Cardiac muscle cell (in vitro differentiated cells and primary cell): ENCODE measurements at places on chromosomes 1 and 21. TPM values are rescaled to one million over a fixed set of nuclear protein-coding genes. Genes with fewer than 3 reads are reported as not detected.

CHAF1B gene
- total RNA-seq, result 2.6 and 3.1 TPM in 2 replicates

CD84 gene
- total RNA-seq, result not detected in 2 replicates

TFAP2E gene
- total RNA-seq, result 0.69 TPM in 1 of 2 replicates, not detected in the other

GJA8 gene
- total RNA-seq, result not detected in 2 replicates

AUNIP gene
- total RNA-seq, result 3.0 and 4.4 TPM in 2 replicates

SLC25A33 gene
- 12.3 and 12.5 TPM in 2 replicates for total RNA-seq

ATF3 gene
- 5.4 and 14.2 TPM in 2 replicates for total RNA-seq

- no peak for DNase-seq
Measured at GRCh38 chr1:89087241-89087640, 22.2 kb upstream of the GBP1 start.

DNA sequence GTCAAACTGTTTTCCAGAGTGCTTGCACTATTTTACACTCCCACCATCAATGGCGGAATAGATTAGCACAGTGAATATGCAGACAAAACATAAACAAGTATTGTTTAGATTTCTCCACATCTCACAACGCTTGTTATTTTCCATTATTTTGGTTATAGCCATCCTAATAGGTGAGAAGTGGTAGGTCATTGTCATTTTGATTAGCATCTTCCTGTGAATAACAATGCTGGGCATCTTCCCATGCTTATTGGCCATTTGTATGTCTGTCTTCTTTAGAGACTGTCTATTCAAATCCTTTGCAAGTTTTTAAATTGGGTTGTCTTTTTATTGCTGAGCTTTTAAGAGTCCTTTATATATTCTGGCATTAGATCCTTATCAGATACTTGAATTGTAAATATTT, 54.7 kb downstream of the LRRC71 start:
- no peak for DNase-seq

DNA sequence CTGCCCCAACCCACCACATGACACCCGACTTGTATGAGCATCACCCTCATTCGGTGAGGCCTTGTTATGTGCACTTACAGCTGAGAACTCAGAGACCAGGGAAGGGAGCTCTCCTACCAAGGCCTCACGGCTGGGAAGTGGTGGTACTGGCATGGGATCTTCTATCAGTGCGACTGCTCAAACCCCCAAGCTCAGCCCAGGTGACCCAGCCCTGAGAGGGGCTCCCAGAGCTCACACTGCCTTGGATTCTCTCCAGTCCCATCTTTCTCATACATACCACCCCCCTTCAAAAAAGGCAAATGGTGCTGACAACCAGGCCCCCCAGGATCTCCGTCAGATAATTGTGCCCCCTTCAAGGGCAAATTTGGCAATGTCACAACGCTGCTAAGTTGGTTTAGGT, 777 bp upstream of the PLA2G2F start:
- DNase-seq, result no peak

DNA sequence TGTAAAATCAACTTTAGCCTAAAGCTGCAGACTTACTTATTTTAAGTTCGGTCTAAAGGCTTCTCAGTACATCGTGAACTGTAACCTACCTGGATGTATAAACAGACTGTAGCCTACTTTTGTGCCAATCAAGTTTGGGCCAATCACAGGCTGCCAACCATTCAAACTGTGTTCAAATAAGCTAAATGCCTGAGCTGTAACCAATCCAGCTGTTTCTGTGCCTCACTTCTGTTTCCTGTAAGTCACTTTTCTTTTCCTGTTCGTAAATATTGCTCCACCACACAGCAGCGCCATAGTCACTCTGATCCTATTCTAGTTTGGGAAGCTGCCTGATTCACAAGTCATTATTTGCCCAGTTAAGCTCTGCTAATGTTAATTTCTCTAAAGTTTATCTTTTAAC, 37.5 kb upstream of the SLAMF9 start:
- no peak for DNase-seq

DNA sequence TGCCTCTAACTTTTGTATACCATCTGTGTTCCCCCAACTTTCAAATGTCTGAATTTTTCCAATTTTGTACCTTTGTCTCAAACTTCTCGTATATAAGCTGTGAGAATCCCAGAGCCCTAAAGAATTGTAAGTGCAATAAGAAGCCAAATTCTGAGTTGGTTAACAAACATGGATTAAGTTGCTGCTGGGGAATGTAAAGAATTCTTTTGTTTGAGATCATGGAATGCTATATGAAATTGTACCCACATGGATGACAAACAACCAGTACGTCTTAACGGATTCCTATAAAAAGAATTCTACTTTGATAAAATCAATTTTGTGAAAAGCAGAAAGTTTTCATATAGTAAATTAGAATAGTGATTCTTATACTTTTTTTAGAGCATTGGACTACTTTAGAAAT, 72.4 kb upstream of the CYP2J2 start:
- no peak for DNase-seq

GRCh38 chr21:39581414-39581813, 31.3 kb upstream of the B3GALT5 start:
- no peak for DNase-seq

DNA sequence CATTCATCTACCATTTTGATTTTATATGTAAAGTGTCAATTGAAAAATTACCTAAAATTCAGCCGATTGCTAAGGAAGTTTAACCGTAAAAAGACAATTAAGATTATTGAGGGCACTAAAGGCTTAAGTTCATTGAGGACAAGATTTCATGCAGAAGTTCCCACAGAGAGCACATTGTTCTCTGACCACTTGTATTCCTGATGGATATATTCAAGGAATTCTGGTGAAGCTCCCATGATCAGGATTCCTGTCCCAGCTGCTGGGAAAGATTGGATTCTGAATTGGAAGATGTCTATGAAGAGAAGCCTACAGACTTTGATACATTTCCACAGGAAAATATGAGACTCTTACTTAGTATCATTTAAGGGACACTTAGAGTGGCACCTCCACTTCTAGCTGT, 209.2 kb upstream of the KCTD3 start:
- DNase-seq, result no peak

DNA sequence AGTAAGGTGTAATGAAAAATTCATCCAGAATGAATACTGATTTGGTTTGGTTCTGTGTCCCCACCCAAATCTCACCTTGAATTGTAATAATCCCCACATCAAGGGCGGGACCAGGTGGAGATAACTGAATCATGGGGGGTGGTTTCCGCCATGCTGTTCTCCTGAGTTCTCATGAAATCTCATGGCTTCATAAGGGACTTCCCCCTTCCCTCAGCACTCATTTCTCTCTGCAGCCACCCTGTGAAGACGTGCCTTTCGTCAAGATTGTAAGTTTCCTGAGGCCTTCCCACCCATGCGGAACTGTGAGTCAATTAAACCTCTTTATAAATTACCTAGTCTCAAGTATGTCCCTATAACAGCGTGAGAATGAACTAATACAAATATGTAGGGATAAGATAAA, 5.5 kb upstream of the SYNJ1 start:
- no peak for DNase-seq

- no peak for DNase-seq
Measured at GRCh38 chr1:114215436-114215835, 61.8 kb upstream of the SYT6 start.

GRCh38 chr1:229221106-229222019, 49.5 kb upstream of the RAB4A start:
- DNase-seq, result peak; percentile 88

GRCh38 chr1:54274448-54274847, 74.5 kb downstream of the MRPL37 start:
- DNase-seq, result no peak
